ENCODE measurements at places on chromosomes 4 and X.

DNA sequence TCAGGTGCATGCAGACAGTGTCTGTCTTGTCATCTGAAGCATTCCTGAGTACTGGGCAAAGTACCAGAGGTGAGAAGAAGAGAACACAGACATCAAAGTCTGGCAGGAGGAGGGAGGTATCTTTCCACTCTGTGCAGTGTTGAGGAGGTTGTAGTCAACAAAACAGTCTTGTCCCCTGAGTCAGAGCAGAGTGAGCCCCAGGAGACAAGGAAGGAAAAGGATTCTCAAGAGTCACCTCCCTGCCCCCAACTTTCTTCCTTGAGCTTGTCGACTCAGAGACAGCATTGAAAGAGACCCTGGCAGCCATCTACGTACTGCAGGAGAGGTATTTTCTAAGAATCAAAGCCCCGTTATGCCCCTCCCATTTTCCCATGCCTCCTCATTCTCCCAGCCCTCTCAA lies 4.4 kb upstream of the SRPX start:
- DNase-seq, result no peak

- DNase-seq, result no peak
Observed at GRCh38 chrX:87664381-87664780, 146.8 kb downstream of the KLHL4 start.

DNA sequence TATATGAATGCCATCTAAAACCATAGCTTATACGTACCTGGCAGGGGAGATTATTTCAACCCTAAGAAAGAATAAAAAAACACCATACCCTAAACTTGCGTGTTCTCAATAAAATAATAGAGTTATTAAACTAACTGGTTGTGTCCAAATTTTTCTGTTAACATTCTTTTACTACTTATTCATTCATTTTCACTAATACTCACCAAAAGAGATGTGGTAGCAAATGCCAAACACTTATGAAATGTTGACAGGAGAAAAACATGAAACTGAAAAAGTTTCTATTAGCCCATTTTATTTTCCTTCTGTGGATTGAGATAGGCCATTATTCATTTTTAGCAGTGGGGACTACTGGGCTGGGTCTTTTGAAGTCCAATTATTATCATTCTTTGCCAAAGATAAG lies 102.0 kb downstream of the TSPAN5 start:
- no peak for DNase-seq

DNA sequence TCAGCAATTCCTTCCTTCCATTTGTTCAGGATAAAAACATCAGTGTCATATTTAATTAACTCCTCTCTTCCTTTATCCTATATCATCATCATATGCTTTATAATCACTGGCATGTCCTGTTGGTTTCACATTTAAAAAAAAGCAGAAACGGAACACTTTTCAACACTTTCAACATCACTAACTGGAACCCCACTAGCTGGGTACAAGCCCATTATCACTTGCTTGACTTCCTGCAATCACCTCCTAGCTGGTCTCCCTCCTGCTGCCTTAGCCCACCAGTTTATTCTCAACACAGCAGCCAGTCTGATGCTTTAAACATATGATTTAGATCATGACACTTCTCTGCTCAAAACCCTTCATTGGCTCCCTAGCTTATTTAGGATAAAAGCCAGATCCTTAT lies 116.4 kb upstream of the LSM6 start:
- DNase-seq, result no peak

DNA sequence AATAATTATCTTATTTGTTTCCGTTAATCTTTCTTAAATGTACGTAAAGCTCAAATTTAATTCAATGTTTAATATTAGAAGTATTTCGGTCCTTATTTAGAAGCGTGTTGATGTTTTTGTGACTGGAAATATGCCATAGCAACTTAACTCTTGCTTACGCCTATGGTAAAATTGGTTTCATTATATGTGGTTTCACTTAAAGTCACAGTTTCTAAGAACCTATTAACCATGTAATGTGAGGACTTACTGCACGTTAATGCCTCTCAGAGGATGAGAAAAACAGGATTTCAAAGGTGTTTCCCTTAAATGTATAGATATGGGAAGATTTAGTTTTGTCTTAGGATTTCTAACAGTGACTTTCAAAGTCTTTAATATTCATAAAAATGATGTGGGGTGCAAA lies 206.4 kb upstream of the IL15 start:
- no peak for DNase-seq

GRCh38 chr4:33390976-33391375 lies 2670.8 kb downstream of the PCDH7 start:
- DNase-seq, result no peak

DNA sequence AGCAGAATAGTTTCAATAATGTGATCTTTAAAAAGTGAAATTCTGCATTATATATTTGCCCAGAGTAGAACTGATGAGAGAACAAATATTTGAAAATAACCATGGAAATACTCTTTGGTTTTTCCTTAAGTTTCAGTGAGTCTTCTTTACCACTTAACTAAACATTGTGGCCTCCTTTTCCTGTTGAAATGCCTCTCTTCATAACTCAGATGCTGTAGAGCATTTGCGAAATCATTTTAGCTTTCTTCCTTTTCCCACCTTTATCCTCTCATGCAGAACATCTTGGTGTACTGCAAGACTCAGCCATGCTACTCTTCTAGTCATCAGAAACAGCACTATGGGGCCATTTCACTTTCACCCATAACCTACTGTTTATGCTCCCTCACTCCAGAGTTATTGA lies 48.2 kb downstream of the CASK start:
- no peak for DNase-seq

- no peak for DNase-seq
Observed at GRCh38 chrX:47748576-47748975, 88.1 kb upstream of the ZNF81 start.

- DNase-seq, result no peak
Observed at GRCh38 chrX:15274946-15275345, 5.1 kb upstream of the ASB9 start.

DNA sequence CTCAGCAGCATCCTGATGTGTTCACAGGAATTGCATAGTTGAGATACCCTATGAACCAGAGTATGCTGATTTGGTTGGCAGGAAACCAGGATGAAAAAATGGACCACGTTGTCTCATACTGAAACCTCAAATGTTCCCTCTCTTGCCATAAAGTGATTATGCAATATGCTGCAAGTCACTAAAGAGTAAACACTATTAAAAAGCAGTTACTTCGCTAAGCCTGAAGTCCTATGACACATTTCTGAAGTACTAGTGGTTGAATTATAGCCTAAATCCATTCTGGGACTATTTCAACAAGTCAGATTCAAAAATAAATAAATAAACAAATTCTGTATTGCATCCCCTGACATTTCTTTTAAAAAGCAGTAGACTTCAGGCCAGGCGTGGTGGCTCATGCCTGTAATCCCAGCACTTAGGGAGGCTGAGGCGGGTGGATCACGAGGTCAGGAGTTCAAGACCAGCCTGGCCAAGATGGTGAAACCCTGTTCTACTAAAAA lies 106.0 kb upstream of the NAP1L5 start:
- no peak for DNase-seq

- DNase-seq, result no peak
Observed at GRCh38 chrX:16628946-16629595, 20.9 kb upstream of the S100G start.

GRCh38 chr4:2412885-2413716 lies 5.3 kb downstream of the ZFYVE28 start:
- peak; percentile 89 for DNase-seq

DNA sequence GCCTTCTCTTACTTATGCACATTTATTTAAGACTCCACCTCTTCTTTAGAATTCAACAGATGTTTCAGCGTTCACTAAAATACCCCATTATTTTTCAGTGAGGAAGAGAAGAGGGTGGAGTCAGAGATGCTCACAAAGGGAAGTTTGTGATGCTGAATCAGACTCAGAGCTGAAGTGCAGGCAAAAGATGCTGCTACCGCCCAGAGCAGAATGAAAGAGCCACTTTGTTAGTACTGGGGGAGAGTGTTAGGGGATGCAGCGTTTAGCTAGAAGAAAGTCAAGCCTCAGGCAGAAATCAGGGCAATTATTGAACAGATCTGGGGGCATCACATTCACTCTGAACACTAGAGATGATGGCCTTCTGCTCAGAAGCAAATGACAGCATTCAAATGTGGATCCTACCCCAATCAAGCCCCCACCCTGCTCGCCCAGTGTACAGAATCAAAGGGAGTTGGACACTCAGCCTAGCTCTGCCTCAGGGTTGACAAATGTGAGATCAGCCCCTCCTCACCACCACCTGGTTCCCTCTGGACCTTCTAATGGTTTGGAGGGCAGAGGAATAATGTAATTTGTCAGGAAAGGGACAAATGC lies 138.3 kb downstream of the UNC5C start:
- DNase-seq, result no peak

- no peak for DNase-seq
Observed at GRCh38 chr4:101010987-101011386, 336.3 kb downstream of the PPP3CA start.

- no peak for DNase-seq
Observed at GRCh38 chr4:18051281-18051680, 29.7 kb upstream of the LCORL start.

DNA sequence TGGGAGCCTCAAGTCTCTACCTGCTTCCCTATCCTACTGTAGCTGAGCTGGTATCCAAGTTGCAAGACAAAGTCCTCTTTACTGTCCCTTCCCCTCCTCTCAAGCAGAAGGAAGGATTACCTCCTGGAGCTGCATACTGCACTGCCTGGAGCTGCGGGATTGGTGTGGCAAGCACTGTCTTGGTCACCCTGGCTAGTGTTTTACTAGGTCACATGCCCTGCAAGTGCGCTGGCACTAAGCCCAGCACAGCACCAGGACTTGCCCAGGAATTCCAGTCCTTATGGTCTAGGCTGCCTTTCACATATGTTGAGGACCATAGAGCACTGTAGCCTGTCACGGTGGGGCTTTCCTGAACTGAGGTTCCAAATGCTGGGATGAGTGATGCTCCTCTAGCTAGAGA lies 227.3 kb upstream of the ZC4H2 start:
- no peak for DNase-seq

DNA sequence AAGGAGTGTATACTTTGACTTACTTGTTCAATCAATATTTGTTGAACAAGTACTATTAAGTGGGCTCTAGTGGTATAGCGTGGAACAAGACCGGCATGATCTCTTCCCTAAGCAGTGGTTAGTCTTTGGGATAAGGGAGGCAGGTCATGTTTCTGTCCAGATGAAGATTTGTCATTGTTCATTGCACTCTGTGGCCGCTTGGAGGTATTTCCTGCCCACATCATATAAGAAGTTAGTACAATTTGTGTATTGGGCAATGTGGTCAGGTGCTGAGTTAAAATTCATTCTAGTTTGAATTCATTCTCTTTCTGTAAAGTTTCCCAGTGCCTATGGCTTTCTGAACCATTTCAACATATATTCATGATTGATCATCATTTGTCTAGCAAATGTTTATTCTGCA lies 101.1 kb upstream of the SHISA3 start:
- DNase-seq, result no peak

- no peak for DNase-seq
Observed at GRCh38 chrX:100980608-100981497, 11.3 kb downstream of the ARL13A start.

GRCh38 chr4:138953961-138954371 lies 61.6 kb upstream of the NOCT start:
- DNase-seq, result no peak

- DNase-seq, result no peak
Observed at GRCh38 chr4:16238327-16238726, 12.1 kb upstream of the TAPT1 start.

DNA sequence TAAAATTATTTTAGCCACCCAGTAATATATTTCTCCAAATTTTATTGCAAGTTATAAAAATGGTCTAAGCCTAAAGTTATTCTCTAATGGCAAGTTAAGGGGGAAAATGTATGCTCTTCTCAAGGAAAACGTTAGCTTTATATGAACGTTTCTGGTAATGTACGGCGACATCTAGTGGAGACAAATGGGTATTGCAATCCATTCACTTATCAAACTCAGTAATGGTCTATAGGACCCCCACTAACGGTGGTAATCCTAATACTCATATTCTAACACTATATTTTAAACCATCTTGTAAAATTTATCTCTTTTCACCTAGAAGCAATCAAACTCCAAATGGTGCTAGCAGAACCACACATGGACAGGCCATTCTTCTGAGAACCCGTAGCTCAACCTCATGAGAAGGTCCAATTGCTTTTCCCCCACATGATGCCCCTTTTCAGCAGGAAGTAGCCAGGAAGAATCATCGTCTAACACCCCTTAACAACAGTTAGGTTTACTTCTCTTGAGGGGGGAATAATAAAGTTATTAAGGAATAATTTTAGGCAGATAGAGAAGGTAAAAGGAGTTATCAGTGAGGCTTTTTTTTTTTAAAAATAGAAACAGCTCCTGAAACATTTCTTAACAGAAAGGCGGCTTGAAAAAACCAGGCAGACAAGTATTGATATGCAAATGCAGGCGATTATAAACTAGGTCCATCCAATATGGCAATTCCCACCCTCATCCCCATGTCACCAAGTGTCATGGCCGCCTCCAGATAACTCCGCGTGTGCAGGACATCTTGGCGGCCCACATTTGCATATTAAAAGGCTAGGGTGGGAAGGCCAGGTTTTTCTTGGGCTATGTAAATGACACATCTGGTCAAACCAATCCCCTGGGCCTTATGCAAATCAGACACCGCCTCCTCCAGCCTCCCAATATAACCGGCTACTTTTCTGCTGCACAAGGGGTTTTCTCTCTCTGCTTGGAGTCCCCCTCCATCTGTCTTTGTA lies 35.0 kb downstream of the NUDT11 start:
- DNase-seq, result no peak

- DNase-seq, result no peak
Observed at GRCh38 chrX:50609796-50610195, 139.2 kb upstream of the DGKK start.

DNA sequence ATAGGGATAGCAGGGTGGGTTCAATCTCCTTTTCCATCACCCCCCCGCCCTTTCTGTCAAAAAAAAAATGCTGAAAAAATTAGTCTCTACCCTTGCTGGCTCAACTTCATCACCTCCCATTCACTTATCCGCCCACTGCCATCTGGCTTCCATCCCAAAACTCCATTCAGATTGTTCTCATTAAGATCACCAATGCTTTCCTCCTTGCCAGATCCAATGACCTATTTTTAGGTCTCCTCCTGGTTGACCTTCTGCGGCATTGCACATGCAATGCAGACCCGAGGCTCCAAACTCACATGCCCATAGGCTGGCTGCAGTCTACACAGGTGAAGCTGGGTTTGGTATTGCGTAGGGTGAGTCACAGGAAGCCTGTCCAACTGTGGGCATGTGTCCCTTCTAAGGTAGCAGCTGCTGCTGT lies 21.1 kb upstream of the STIM2 start:
- DNase-seq, result no peak

DNA sequence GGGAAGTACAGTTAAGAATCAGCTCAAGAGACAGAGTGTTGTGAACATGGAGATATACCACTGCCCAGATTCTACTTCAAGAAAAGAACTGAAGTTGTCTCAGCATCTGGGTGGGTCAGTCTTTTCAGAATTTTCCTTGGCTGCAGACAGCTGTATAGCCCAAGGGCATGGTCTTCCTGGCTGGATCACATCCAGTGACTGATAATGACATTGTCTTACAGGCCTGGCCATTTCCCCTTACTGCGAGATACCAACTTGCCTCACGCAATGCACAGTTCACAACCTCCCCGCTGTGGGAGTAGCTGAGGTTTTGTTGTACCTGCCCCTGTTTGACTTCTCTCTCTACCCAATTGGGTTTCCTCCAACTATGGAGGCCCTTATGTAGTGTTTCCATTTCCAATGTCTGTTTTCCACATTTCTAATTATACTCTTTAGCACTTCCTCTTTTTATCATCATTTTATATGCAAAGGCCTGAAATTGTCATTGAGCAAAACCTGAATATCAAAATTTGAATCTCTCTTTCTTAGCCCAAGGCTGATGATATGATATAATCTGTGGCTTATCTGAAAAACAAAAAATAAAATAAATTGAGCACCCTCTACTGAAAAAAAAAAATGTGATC lies 209.1 kb downstream of the NAF1 start:
- DNase-seq, result no peak

- no peak for DNase-seq
Observed at GRCh38 chr4:138977524-138977923, 38.1 kb upstream of the NOCT start.

Measured in activated CD8-positive, alpha-beta memory T cell treated with anti-CD3 and anti-CD28 coated beads for 24 hours (primary cell).